ENCODE measurements at places on chromosomes 4 and X.
A peak's percentile ranks its signal among the peaks of the same experiment; 100 is the strongest.

DNA sequence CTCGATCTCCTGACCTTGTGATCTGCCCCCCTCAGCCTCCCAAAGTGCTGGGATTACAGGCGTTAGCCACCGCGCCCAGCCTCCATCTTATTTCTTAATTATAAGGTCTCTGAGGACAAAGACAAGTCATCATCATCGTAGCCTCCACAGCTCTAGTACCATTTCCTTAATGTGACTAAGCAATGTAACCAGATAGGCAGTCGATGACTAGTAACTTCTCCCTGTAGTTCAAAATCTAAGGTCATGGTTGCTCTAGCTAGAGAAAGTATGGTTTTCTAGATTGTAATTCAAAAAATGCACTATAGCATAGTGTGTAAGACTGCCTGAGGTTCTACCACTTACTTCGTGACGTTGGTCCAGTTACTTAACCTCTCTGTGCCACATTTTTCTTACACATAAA, 6.9 kb downstream of the SLC39A8 start:
- no peak for DNase-seq

- DNase-seq: no peak
These were observed 90.8 kb downstream of the COL25A1 start for GRCh38 chr4:109211671-109212070.

DNA sequence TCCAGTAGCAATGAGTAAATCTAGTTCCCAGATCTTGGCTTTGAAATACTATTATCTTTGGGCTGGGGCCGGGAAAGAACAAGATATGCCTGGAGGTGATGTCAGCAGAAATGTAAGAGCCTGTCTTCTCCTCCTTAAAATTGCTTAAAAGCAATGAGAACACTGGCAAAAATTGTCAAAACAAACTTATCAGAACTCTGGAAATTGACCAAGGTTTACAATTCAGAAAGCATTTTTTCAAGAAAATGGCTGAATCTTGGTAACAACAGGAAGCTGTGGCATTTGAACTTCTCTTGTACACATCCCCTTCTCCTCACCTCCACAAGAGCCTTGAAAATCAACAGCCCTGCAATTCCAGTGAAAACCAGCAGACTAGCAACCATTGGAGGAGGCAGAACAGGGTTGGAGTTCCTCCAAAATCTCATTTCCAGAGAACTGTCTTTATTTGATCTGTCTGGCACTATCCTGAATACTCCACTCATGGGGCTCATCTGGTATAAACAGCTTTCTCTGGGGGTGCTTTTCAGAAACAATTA, 13.5 kb downstream of the TIMP1 start:
- DNase-seq: peak; percentile 25

DNA sequence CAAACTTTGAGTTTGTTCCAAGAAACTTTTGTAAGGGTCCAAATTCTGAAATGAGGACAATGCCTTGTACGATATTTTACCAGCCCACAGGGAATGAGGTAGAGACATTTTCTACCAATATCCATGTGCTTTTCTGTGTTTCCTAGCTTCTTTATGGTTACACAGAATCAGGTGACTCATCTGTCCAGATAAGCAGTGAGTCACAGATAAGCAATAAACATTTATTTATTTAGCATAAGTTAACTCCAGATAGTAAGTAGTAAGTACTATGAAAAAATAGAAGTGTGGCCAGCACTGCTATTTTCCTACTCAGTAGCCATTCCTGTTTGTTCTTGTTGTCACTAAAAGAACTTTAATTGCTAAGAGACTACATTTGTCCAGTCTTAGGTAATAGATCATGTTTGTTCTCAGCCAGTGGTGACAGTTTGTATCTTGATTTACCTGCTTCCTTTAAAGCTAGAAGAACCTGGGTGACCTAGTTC, 7.4 kb downstream of the AFF1 start:
- no peak for DNase-seq

- no peak for DNase-seq
These were observed at the start of gene MAGEC2 for GRCh38 chrX:142204522-142205433. Gene MAGEC2 (minus strand): TSS chrX:142205290. CDS start chrX:142203987, 1,303 bp downstream.

DNA sequence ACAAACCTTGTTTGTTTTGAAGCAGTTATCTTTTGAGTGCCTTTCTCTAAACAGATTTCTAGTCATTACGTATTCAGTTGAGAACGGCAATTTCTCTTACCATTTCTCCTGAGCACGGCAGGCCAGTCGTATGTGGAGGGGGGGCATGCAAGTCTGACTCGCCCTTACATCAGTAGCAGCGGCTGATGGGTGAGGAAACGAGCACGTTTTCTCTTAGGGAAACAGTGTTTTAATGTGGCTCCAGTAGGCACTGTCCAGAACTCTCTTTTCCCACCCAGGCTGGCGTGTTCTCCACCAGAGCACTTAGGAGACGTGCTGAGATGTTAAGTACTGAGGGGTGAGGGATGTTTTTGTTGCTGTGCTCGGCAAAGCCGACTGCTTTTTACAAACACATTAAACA, 240.5 kb downstream of the STIM2 start:
- DNase-seq: no peak

- DNase-seq: peak; percentile 44
These were observed 755 bp downstream of the KLHL8 start for GRCh38 chr4:87219632-87220093.

GRCh38 chr4:11328401-11328800, 100.3 kb downstream of the HS3ST1 start:
- DNase-seq: no peak

GRCh38 chrX:126165721-126166461, at the start of gene DCAF12L2:
Gene DCAF12L2 (minus strand): TSS chrX:126166289. CDS start chrX:126165924, 365 bp downstream.
- DNase-seq: no peak

- DNase-seq: no peak
These were observed 349.9 kb downstream of the FBXW7 start for GRCh38 chr4:152185786-152186550.

DNA sequence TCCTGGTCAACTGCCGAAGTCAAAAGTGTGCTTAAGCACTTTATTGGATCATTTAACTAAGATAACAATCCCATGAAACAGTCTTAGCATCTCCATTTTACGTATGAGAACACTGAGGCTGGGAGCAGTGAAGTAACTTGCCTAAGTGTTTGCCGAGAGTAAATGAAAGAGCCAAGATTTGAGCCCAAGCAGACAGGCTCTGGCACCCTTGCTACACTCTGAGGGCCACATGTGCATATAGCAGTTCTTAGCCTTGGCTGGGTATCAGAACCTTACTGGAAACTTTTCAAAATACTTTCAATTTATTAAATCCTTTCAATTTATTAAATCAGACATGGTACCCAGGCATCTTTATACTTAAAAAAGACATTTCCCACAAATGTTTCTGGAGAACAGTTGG, 225.9 kb downstream of the NR3C2 start:
- no peak for DNase-seq

DNA sequence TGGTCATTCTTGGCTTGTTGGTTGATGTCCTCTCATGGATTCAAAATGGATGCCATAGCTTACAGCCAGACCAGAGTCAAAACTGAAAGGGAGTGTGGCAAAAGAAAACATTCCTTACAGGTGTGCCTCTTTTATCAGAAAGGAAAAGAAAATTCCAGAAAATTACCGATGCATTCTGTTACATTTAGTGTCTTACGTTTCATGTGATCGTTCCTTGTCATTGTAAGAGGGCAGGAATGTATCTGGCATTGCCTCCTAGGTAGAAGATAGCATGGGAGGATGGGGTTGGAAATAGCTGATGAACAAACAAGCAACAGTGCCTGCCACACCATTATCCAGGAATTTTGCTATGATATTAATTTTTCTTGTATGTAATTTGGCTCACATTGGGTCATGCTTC, 13.1 kb downstream of the GRXCR1 start:
- no peak for DNase-seq

GRCh38 chr4:11625211-11625610, 196.5 kb upstream of the HS3ST1 start:
- DNase-seq: no peak

DNA sequence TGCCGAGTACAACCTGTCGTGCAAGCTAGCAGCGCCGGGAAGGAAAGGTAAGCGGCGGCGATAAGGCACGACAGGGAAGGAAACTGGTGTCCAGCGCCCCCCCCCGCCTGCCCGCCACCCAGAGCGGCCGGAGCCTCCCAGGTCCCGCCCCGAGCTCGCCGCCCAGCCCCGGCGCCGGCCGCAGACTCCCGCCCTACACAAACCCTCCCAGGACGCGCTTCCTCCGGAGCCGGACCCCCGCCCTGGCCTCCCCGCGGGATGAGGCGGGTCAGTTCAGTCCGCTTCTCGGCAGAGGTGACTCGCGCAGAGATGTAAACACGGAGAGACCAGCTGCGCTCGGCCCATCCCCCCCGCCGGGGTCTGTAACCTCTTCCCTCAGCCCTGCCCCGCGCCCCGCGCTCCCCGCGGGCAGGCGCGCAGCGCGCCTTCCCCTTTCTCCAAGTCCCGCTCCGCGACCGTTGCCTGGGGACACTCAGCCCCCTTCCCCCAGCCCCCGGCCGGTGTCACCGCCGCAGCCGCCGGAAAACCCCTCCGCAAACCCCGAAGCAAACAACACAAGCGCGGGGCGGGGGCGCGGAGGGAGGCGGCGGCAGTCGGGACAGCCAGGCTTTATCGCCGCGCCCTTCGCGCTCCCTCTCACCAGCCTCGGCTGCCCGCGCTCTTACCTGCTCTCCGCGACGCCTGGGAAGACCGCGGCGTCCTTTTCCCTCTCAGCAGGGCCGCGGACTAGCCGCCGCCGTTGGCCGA, 543 bp downstream of the ELF2 start:
- peak; percentile 77 for DNase-seq

- no peak for DNase-seq
These were observed 502.6 kb upstream of the TECRL start for GRCh38 chr4:64911846-64912245.

GRCh38 chr4:101355246-101355645, 7.9 kb upstream of the PPP3CA start:
- no peak for DNase-seq

DNA sequence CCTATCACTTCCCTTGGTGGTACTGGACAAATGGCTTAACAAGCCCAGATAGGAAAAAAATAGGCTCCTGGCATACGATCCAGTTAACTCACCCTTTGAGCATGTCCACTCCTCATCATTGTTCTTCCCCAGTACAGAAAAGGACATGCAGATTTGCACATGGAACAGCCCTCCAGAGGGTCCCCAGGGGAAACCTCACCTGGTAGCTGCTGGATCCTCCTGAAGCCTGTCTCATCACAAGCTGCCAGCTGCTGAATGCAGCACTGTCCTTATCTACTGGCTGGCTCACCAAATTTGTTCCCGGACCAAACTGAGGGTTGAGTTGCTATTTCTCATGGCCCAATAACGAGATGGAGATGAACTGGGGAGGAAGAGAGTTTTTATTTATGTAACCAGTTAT, 49.4 kb downstream of the SERTM2 start:
- DNase-seq: no peak
